ENCODE measurements at places on chromosomes 5 and 9. TPM values are rescaled to one million over a fixed set of nuclear protein-coding genes. Genes with fewer than 3 reads are reported as not detected.

- DNase-seq = no peak
Observed at GRCh38 chr5:38039826-38040225, 200.0 kb upstream of the GDNF start.

DNA sequence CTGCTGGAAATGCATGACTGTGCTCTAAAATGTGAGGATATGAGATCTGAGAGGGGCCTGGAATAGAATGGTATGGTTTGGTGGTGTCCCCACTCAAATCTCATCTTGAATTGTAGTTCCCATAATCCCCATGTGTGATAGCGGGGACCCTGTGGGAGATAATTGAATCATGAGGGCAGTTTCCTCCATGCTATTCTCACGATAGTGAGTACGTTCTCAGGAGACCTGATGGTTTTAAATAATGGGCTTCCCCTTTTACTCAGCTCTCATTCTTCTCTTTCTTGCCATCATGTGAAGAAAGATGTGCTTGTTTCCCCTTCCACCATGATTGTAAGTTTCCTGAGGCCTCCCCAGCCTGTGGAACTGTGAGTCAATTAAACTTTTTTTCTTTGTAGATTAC is 133.6 kb upstream of the ADAMTS16 start:
- DNase-seq = no peak

- DNase-seq = no peak
Observed at GRCh38 chr5:71537687-71538086, 49.5 kb upstream of the MCCC2 start.

DNA sequence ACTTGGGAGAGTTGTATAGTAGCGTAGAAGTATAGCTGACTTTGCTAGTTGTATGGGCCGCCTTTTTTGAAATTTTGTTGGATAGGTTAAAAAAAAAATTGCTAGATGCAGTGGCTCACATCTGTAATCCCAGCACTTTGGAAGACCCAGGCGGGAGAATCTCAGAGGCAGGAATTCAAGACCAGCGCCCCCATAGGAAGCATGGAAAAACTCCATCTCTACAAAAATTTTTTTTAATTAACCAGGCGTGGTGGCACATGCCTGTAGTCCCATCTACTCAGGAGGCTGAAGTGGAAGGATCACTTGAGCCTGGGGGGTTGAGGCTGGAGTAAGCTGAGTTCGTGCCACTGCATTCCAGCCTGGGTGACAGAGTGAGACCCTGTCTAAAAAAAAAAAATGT is 59.2 kb downstream of the SMC5 start:
- no peak for DNase-seq

GRCh38 chr5:127590156-127590722 is 58.6 kb upstream of the CTXN3 start:
- no peak for DNase-seq

GRCh38 chr5:140631831-140632365 is 1.1 kb downstream of the CD14 start:
- no peak for DNase-seq

DNA sequence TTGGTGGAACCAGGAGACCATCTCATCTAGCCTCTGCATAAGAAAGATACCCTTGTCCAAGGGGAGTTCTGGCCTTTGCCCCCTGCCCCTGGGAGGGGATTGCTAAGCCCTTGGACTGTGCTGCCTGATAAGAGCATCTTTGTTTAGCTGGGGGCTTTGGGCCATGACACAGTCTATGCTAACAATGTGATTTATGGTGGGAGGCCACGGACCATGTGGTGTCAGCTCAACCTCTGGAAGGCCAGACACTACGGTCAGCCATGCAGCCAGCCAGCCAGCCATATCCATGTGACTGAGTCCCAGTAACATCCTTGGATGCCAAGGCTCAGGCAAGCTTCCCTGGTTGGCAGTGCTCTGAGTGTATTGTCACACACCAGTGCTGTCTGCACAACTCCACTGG is 244.4 kb downstream of the FSTL4 start:
- no peak for DNase-seq

- no peak for DNase-seq
Observed at GRCh38 chr5:162800301-162800700, 637.1 kb upstream of the CCNG1 start.

- DNase-seq = no peak
Observed at GRCh38 chr5:162487528-162488525, 420.3 kb downstream of the GABRG2 start.

DNA sequence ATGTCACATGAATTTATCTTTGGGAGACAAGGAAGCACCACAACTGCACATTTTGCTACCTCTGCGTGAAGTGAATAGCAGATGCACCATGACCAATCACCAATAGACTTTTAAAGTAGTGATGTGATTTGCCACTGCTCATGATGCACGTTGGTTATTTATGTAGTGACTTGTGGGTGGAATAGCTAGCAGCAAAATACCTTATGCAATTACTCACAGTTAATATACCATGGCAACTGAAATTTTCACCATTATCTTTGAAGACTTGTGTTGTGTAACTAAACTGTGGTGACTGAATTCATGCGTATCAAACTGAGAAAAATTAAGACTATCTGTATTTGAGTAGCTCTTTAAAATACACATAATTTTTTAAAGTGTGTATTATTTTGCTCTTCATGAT is 46.2 kb upstream of the TUSC1 start:
- no peak for DNase-seq

DNA sequence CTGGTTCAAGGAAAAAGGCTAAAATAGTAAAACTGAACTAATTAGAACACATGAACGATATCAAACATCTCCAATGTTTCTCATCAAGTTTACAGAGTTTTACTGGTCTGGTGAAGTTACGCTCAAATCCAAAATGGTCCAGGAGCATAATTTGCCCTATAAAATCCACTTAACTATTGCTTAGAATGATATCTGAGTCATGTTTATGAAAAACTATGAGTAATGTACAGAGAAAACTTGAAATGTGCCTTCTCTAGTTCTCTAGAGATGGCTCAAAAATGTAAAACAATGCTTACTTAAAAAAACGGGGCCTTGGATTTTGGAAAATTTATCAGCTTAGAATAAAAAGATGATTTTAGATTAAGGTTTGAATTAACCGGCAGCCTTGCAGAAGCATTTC is 108.1 kb downstream of the FBXW11 start:
- DNase-seq = no peak

DNA sequence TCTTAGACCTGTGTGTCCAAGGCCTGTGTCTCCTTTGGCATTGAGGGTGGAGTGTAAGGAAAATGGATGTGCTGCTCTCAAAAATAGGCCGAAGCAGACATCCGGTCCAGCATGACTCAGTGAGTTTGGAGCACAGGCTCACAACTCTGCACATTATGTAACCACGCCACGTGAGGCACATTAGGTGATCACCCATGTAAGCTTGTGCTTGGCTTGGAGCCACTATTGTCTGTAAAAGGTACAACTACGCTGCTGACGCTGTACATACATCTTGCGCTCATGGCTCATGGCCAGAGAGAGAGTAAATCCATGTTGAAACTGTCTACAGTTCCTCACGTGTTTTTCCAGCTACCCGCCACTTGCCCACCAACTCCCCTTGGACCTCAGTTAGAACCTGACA is 177.5 kb downstream of the PDE4D start:
- no peak for DNase-seq

DNA sequence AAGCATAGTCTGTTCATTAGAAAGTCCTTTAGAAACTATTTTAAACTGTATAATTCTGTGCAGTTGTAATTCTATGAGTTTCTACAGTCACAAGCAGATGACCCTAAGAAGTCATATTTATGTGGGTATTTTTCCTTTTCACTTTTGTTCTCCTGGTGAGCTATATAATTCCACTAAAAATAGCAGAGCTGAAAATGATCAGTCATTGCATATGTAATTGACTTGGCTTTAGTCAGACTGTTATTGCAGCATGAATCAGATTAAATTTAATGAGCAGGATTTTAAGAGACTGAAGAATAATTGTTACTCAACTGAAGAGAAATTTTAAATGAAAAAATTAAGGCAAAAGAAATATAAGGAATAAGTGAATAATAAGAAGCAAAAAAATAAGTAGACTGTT is 108.5 kb downstream of the MTREX start:
- DNase-seq = no peak

GRCh38 chr5:110115503-110115902 is 425.8 kb downstream of the MAN2A1 start:
- no peak for DNase-seq

GRCh38 chr5:88519066-88519465 is 250.4 kb upstream of the TMEM161B start:
- DNase-seq = no peak

GRCh38 chr5:160231783-160232342 is 2.6 kb downstream of the FABP6 start:
- no peak for DNase-seq

GRCh38 chr9:86741311-86742208 is 205.7 kb downstream of the GAS1 start:
- DNase-seq = no peak

- DNase-seq = no peak
Observed at GRCh38 chr9:33472881-33473615, 676 bp downstream of the NOL6 start.

DNA sequence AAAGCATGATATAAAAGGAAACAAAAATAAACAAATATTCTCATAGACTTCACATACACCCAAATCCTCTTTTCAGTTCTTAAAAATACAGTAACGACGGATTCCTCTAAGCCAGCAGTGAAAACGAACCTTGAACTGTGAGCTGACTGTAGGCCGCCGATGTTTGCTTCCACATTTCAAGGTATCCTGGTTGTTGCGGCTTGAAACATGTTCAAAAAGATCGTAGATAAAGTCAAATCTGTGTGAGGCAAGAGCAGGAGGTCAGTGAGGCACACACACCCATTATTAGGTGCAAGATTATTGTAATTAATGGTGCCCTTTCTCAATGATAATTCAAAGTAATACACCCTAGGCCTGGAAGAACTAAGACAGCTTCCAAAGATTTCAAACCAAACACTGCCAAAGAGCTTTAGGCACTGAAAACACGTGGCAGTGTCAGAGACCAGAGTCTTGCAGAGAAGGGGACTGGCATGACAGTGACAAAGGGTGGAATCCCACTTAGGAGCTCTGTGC is 141.2 kb upstream of the RETREG1 start:
- DNase-seq = no peak

DNA sequence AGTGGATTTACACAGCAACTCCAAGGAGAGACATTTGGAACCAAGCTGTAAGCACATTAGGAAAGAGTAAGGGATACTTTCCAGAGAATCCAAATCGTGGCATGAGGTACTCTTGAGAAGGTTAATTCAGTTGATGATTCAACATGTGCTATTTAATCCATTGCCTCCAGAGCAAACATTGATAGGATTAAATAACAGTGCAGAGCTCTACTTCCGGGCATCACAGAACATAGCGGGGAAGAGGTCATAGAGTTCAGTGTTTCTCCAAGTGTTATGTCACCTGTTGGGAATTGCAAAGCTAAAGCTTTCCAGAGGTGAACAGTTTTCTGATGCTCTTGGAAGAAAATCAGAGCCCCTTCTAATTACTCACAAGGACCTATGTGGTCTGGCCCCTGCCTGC is 127.5 kb downstream of the PPP2R2B start:
- DNase-seq = no peak

GRCh38 chr9:126222835-126223431 is 103.7 kb upstream of the MVB12B start:
- peak; percentile 29 for DNase-seq

- no peak for DNase-seq
Observed at GRCh38 chr5:114419067-114419388, 57.2 kb downstream of the KCNN2 start.

DNA sequence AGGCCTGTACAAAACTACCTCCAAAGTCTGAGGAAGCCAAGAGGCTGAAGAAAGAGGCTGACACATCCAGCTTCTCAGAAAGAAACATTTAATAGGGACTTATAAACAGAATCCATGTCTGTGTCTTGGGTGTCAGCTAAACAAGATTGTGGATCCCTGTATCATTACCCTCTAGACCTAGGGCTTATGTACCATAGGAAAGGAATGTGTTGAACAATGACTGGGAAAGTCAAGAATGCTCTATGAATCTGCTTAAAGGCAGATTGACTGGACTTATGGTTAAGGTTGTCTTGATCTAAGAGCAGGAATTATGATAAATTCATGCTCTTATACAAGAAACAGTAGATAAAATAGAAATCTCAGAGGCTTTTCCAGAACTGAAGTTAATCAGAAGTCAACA is 335.7 kb upstream of the RPS23 start:
- DNase-seq = no peak

DNA sequence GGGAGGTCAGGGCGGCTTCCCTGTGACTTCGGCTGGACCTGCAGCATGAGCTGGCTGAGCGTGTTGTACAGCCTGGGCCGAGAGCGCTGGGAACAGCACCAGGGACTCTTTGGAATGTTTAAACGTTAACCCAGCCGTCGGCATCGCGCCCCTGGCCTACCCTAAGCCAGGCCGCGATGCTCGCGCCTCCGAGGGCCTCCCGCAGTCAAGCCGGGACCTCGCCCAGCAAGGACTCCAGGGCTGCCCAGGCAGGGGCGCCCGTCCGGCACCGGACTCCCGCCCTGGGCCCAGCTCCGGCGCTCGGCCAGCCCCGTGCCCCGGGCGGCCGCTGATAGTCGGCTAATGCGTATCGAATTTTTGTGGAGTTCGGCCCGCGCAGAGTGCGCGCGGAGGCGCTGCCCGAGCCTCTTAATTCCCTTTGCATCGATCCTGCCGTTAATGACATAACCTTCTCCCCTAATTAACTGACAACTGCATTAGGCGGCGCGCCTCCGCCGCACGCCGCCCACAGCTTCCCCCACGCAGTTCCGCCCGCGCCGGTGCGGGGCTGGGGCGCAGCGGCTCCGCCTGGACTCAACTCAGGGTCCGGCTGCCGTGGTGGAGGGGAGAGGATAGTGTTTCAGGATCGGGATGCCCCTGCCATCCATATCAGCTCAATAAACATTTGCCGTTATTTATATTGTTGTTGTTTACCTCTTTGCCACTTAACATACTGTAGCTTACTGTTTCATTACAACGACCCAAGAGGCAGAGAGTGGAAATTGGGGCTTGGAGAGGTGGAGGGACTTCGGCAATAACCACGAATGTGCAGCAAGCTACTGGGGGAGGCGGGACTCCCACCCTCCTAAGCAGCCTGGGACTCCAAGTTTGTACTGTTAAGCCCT is 28.8 kb upstream of the CDC23 start:
- peak; percentile 40 for DNase-seq

Gene PDE6A
- total RNA-seq = not detected

Gene CCNH
- total RNA-seq = 36.7 TPM

Gene GFRA3
- 0.50 TPM for total RNA-seq

Gene C9orf40
- total RNA-seq = 21.8 TPM

Gene LHX3
- total RNA-seq = not detected

Gene SHISAL2B
- total RNA-seq = not detected

Gene CDH9
- total RNA-seq = not detected

Gene MAMDC2
- 4.4 TPM for total RNA-seq

Gene ADAMTS13
- 11.5 TPM for total RNA-seq

Gene SOHLH1
- not detected for total RNA-seq

Gene MEIKIN
- 0.42 TPM for total RNA-seq

Gene FBN2
- total RNA-seq = 0.84 TPM

Gene STPG3
- total RNA-seq = not detected

Gene FIBCD1
- total RNA-seq = not detected

Gene PITX1
- not detected for total RNA-seq

Gene NDUFA8
- total RNA-seq = 24.9 TPM
